ENCODE measurements at places on chromosomes 12 and 14.

DNA sequence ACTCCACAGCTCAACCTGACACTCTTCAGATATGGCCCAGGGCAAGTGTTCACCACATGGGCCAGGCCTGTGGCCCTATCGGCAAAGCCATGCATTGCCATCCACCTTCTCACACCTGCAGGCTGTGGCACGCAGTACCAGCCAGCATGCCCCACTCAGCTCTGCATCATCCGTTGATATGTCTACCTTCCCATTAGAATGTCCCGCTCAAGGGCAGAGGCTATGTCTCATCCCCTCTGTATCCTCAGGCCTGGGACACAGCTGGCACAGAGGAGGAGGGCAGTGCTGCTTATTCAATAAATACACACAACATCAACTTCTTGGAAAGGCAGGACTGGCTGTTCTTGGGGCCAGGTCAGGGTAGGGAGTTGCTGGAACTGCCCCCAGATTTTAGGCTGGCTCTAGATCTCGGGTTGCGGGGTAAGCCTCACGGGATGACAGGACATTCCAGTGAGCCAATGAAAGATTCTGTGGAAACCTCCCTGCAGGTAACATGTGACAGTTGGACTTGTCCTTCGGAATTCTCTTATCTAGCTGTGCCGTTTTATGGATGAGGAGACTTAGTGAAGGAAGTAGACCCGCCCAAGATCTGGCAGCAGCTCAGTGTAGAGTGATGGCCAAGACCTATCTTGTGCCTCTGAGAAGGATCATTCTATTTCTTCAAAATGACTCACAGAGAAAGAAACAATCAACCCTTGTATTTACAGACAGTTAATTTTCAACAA lies 25.6 kb downstream of the SYNE3 start:
- H3K4me3 ChIP-seq: no peak overlapping the region
- DNase-seq: no peak
- H3K27ac ChIP-seq: no peak overlapping the region
- no peaks in the 10 kb centered on the region for H3K4me1 ChIP-seq

- H3K4me1 ChIP-seq: peaks cover 77% of the 10 kb centered on the region
- no peaks in the 10 kb centered on the region for H3K36me3 ChIP-seq
- peak overlapping the region; percentile 38 for H3K4me3 ChIP-seq
Observed at GRCh38 chr12:41919048-41919447, 225.6 kb downstream of the GXYLT1 start.

DNA sequence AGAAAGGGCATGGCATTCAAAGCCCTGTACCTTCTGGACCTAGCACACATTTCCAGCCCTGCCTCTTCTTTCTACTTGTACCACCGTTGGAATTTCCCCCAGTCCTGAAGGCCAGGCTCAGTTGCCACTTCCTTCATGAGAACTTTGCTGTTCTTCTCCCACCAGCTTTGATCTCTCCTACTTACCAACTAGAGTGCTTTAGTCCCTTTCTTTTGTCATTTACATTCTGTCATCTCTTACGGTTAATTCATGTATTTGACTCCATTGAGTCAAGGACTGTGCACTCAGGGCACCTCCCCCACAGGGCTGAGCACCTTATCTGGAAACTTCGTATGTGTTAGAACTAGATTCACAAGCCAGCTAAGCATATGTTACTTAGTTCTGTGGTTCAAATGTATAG lies 26.3 kb downstream of the BICDL1 start:
- no peak for DNase-seq
- H3K4me3 ChIP-seq: no peak overlapping the region
- no peaks in the 10 kb centered on the region for H3K36me3 ChIP-seq
- no peaks in the 10 kb centered on the region for H3K27me3 ChIP-seq

DNA sequence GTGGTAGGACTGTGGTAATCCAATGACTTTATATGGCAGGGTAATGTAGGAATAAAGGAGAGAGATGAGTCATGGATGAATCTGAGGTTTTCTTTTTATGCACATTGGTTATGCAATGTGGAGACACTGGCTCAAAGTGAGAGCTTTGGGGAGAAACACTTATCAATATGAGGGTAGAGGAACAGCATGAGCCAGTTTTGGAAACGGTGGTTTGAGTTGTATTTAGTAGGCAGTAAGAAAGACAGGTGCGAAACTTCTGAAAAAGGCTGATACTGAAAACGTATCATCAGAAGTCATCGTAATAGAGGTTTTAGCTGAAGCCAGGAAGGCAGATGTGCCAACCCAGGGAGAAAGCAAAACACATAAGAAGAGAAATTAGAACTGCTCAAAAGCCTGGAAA lies 854.8 kb upstream of the SEL1L start:
- no peaks in the 10 kb centered on the region for H3K36me3 ChIP-seq
- no peaks in the 10 kb centered on the region for H3K27me3 ChIP-seq
- no peaks in the 10 kb centered on the region for H3K4me1 ChIP-seq
- H3K4me3 ChIP-seq: no peak overlapping the region
- DNase-seq: no peak

- peak overlapping the region; percentile 85 for H3K27ac ChIP-seq
- H3K4me1 ChIP-seq: peaks cover 16% of the 10 kb centered on the region
- no peaks in the 10 kb centered on the region for H3K36me3 ChIP-seq
- H3K4me3 ChIP-seq: peak overlapping the region; percentile 88
- H3K27me3 ChIP-seq: no peaks in the 10 kb centered on the region
Observed at GRCh38 chr14:32078023-32078857, 1.1 kb downstream of the ARHGAP5 start.

DNA sequence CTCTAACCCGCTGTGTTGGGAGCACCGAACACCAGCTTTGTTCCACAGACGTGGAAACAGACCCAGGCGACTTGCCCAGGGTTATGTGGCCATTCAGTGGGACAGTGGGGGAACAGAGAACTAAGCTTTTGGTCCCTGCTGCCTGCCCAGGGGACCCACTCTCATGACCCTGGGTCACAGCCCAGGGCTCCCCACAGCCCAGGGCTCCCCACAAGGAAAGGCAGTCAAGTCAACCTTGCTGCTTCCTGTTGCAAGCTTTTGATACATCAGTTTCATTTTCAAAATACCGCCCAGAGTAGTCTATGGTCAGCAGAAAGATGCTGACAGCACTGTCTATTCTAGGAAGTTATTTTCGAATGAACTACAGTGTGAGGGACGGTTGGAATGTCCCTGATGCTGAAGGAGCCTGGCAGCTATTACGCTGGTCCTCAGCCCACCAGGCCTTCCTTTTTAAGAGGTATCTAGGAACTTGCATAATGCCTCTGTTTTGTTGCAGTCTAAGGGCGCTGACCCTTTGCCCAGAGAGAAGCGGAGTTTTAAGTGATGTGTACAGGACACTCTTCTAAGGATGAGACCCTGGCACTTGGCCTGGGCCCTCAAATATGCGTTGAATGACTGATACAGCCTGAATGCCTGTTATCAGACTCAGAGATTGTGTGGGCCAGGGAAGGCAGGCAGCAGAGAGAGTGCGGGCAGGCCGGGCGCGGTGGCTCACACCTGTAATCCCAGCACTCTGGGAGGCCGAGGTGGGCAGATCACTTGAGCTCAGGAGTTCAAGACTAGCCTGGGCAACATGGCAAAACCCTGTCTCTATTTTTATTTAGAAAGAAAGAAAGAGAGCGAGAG lies 12.6 kb upstream of the TTC7B start:
- DNase-seq: no peak
- H3K36me3 ChIP-seq: no peaks in the 10 kb centered on the region
- no peaks in the 10 kb centered on the region for H3K4me1 ChIP-seq
- no peak overlapping the region for H3K27ac ChIP-seq

- peaks cover 11% of the 10 kb centered on the region for H3K4me1 ChIP-seq
- no peak for DNase-seq
- H3K27ac ChIP-seq: no peak overlapping the region
- no peak overlapping the region for H3K4me3 ChIP-seq
- no peaks in the 10 kb centered on the region for H3K27me3 ChIP-seq
Observed at GRCh38 chr14:71139294-71139946, 232.2 kb downstream of the PCNX1 start.

- H3K4me3 ChIP-seq: no peak overlapping the region
- H3K27ac ChIP-seq: peak overlapping the region; percentile 83
- peaks cover 16% of the 10 kb centered on the region for H3K4me1 ChIP-seq
- DNase-seq: peak; percentile 56
Observed at GRCh38 chr12:124744659-124745464, 118.8 kb downstream of the SCARB1 start.

GRCh38 chr12:102869571-102869970 lies 47.5 kb downstream of the PAH start:
- H3K27me3 ChIP-seq: no peaks in the 10 kb centered on the region
- H3K4me1 ChIP-seq: no peaks in the 10 kb centered on the region
- no peak overlapping the region for H3K27ac ChIP-seq
- no peak for DNase-seq

DNA sequence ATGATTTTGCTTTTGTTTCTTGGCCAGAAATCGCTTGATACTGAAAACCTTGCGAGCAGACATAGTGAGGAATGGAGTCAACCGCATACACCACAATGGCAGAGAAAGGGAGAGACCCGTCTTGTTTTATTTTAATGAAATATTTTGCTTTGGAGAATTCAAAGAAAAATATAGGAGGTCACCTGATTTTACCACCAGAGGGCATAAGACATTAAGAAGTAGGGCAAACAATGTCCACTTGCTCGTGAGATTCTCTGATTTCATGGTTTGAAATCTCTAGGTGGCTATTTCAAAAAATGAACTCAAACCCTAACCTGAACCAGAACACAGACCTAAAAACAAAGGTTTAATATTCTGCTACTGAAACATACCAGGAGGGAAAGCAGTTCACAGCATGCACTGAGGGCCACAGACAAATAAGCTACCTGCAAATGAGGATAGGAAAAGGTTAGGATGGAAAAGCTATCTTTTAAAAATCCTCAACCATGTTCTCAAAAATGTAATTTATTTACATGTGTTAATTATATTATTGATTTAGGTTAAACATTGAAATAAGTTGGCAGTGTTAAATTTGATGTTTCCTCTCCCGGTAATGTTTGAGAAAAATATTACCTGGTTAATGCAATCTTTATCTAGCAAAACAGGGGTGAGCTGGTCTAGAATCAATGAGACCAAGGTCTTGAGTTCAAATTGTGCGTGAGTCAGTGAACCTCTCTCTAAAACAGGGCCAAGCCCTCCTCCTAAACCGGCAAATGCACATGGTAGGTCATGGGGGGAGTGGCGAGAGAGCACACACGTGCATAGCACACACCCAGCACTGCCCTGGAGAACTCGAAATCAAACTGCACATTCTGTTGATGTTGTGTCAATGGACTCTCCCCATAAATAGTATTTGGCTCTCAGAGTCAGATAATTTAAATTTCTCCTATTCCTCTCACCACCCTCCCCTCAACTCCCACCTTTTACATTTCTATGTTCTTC lies 12.5 kb downstream of the IFNG-AS1 start:
- H3K4me3 ChIP-seq: no peak overlapping the region
- no peak overlapping the region for H3K27ac ChIP-seq
- H3K36me3 ChIP-seq: no peaks in the 10 kb centered on the region
- no peaks in the 10 kb centered on the region for H3K27me3 ChIP-seq

DNA sequence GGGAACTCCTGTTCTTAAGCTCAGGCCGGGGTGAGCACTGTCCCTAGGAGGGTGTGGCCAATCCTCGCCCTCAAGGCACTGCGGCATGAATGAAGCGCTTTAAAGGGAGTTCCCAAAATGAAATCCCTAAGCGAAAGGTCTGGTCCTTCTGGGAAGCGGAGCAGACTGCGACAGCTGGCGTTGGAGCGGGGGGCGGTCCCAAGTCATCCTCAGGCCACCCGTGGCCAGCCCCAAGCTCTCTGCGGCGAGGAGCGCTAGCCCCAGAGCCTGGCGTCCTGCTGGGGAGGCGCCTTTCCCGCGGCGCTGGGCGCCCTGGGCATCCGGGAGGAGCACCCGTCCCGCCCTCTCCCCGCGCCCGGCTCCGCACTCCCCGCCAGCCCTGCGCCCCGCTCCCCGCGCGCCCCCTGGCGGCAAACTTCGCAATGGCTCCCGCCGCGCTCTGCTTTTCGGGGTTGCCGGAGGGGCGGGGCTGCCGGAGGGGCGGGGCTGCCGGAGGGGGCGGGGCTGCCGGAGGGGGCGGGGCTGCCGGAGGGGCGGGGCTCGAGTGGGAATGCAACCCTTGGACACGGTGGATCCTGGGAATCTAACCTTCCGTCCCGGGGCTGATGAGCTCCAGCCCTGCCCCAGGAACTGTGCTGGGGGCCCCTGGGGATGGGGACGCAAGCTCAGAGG lies 25.4 kb downstream of the ZBTB42 start:
- peaks cover 7% of the 10 kb centered on the region for H3K4me1 ChIP-seq
- H3K27ac ChIP-seq: no peak overlapping the region
- DNase-seq: peak; percentile 90
- H3K36me3 ChIP-seq: no peaks in the 10 kb centered on the region
- no peaks in the 10 kb centered on the region for H3K27me3 ChIP-seq
- H3K4me3 ChIP-seq: peak overlapping the region; percentile 55
